ENCODE measurements at places on chromosomes 12 and 14.
A peak's percentile ranks its signal among the peaks of the same experiment; 100 is the strongest.

DNA sequence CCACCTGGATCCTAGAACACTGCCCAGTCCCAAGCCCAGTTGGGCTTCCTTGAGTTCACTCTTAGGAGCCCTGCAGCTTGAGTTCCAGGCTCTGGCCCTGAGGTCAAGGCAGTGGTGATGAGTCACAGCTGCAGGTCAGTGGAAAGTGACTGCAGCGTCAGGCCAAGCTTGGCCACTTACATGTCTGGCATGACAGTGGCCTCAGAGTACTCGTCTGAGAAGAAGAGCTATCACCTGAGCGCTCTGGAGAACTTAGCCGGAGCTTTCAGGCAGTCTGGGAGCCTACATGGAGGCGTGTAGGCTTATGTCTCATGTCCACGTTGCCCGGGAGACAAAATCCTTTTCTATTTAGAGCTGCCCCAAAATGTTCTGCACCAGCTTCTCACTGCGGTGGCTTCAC, 75.6 kb downstream of the ARL6IP4 start:
- DNase-seq, result peak; percentile 49

DNA sequence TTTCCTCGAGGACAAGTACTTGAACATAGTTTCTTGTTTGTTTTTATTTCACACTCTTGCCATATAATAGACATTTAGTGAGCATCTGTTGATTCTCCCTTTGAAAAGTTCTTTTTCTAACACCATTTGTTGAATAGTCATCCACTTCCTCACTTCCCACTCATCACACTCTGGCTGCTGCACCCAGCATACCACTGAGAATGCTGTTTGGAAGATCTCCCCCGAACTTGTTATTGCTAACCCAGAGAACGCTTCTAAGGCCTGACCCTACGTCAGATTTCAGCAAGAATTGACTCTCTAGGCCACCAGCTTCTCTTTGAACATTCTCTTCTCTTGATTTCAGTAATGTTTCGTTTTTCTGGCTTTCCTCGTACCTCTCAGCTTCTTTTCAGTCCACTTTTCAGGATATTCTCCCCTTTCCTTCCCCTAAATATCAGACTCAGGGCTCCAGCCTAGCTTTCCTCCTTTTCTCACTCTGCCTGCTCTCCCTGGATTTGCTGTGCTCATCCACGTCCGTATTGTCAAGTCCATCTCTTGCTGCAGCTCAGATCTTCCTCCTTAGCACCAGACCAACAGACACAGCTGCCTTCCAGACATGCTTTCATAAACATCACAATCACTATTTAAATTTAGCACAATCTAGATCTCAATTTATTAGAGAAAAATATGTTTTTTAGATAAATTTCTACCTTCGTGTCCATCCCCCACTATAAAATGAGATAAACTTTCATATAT, 94.0 kb upstream of the SLC38A4 start:
- no peak for DNase-seq

- DNase-seq, result no peak
These were observed 73.5 kb downstream of the LIN7A start for GRCh38 chr12:80864046-80864735.

GRCh38 chr12:57454566-57455373, at the start of gene INHBE:
TSS of gene INHBE (plus strand) at chr12:57455307. CDS start at chr12:57455537, 230 bp downstream.
- DNase-seq, result peak; percentile 67

DNA sequence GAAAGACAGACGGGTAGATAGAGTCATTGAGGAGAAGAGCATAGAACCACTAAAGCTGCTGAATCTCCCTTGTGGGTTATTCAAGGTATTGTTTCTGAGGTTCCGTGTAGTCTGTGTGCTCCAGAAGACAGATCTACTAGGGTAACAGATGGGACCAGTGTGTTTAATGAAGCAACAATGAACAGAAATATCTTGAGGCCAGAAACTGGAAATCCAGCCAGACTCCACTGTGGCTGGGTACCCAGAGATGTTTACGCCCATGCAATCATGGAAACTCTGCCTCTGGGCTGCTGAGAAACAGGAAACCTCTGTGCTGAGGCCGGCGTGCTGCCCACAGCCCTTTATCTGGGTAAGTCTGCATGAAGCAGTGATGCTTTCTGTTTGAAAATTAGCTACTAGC, 8.3 kb downstream of the PROX2 start:
- DNase-seq, result peak; percentile 52

- DNase-seq, result no peak
These were observed 293.6 kb downstream of the AKAP6 start for GRCh38 chr14:32622742-32623141.

DNA sequence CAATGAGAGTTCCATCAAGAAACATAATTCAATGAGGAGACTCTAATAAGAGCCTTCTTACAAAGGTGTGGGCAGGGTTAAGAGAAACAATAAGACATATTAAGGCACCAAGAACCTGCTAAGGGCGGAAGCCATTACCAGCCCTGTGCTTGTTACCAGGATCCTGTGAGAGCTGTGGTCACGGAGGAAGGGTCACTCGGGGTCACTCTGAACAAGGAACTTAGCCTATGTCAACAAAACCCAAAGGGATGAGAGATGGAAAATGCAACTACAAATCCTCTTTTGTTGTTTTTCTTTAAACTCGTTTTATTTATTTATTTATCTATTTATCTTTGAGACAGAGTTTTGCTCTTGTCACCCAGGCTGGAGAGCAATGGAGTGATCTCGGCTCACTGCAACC, 460.4 kb upstream of the CCDC196 start:
- DNase-seq, result no peak
